Effector memory CD8-positive, alpha-beta T cell (primary cell): ENCODE measurements at places on chromosomes 12 and 14.

DNA sequence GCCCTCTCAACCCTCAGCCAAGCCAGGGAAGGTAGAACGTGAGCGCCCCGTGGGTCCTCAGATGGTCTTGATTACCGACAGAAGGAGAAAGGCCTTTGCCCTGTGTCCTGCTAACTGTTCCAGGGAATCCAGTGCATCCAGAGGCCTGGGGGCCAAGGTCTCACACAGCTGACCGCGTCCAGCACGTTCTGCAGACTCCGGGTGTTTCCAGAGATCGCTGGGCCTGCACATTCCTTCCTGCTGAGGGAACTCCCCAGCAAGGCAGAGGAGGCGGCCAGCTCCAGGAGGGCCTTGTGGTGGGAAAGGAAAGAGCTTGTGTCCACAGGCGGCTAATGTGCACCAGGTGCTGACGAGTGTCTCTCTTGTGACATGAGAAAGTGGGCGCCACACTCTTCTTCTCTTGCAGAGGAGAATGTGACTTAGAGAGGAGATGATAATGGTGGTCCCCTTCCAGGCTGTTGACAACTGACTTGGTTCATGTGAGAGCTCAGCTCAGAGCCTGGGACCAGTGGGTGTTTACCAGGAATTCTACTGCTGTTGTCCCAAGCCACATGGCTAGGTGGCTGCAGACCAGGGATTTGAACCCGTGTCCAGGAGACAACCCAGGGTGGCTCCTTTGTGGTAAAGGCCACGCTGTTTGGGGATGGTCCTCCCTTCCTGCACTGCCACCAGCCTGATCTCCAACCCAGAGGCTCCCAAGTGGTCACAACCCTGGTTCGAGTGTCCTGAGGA, 46.8 kb upstream of the DLK1 start:
- no peaks in the 10 kb centered on the region for H3K36me3 ChIP-seq
- peaks cover 9% of the 10 kb centered on the region for H3K27me3 ChIP-seq
- H3K4me1 ChIP-seq, result no peaks in the 10 kb centered on the region
- no peak overlapping the region for H3K27ac ChIP-seq
- DNase-seq, result no peak

GRCh38 chr12:57461276-57461916, 1.8 kb downstream of the GLI1 start:
- H3K4me1 ChIP-seq, result peaks cover 39% of the 10 kb centered on the region
- H3K27me3 ChIP-seq, result peaks cover 6% of the 10 kb centered on the region
- DNase-seq, result no peak
- H3K27ac ChIP-seq, result peak overlapping the region; percentile 89
- peaks cover 21% of the 10 kb centered on the region for H3K36me3 ChIP-seq
- peak overlapping the region; percentile 81 for H3K4me3 ChIP-seq

GRCh38 chr12:118979763-118980406, 1.5 kb upstream of the SRRM4 start:
- H3K27me3 ChIP-seq, result peaks cover 44% of the 10 kb centered on the region
- H3K4me3 ChIP-seq, result no peak overlapping the region
- H3K36me3 ChIP-seq, result no peaks in the 10 kb centered on the region

DNA sequence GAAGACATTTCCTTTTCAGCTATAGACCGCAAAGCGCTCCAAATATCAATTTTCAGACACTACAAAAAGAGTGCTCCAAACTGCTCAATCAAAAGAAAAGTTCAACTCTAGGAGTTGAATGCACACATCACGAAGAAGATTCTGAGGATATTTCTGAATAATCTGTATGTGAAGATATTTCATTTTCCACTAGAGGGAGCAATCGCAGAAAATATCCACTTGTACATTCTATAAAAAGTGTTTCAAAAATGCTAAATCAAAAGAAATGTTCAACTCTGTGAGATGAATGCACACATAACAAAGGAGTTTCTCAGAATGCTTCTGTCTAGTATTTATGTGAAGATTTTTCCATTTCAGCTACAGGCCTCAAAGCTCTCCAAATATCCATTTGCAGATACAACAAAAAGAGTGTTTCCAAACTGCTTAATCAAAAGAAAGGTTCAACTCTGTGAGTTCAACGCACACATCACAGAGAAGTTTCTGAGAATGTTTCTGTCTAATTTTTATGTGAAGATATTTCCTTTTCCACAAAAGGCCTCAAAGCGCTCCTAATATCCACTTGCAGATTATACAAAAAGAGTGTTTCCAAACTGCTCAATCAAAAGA, 643.8 kb upstream of the ALG10B start:
- no peak overlapping the region for H3K27ac ChIP-seq
- H3K36me3 ChIP-seq, result no peaks in the 10 kb centered on the region
- H3K4me1 ChIP-seq, result no peaks in the 10 kb centered on the region
- DNase-seq, result no peak
- H3K27me3 ChIP-seq, result no peaks in the 10 kb centered on the region

DNA sequence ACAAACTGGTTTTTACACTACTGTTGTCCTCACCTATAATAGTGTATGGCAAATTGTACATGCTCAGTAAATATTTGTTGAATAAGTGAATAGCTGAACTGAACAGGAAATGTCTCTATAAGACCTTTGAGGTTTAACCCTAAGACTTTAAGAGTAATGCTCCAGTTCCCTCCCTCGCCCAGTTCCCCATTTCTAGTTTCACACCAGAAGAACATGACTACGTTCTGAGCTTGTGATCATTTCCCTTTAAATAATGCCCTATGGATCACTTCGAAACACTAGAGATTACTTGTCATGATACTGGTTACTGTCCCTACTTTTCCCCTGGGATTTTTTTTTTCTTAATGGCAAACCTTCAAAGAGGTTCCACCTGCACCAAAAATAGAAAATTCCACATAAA, 69.3 kb downstream of the PRKD1 start:
- H3K27me3 ChIP-seq, result no peaks in the 10 kb centered on the region
- DNase-seq, result no peak
- no peaks in the 10 kb centered on the region for H3K36me3 ChIP-seq
- H3K27ac ChIP-seq, result no peak overlapping the region
